CD4-positive, alpha-beta T cell treated with Interleukin-6 at 100 ng/mL for 8 hours (primary cell): ENCODE measurements at places on chromosomes 13 and 19.

DNA sequence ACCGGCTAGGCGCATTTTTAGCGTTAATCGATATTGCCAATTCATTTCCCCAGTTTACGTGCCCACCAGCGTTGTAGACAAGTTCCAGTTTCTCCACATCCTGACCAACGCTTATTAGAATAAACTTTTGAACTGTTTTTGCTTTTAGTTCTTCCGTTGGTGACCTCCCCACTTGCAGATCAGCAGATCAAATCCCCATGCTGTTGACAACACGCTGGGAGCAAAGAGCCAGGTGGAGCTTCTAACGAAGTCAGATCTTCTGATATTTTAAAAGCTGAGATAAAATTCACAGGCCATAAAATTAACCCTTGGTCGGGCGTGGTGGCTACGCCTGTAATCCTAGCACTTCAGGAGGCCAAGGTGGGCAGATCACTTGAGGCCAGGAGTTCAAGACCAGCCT is 21.2 kb downstream of the RCN3 start:
- DNase-seq = no peak

DNA sequence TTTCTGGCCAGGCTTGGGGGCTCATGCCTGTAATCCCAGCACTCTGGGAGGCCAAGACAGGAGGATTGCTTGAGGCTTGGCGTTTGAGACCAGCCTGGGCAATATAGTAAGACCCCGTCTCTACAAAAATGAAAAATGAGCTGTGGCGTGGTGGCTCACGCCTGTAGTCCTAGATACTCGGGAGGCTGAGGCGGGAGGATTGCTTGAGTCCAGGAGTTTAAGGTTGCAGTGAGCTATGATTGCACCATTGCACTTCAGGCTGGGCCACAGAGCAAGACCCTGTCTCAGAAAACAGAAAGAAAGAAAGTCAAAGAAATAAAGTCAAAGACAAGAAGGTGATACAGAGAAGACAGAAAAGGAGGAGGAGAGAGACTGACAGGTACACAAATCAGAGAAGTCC is 2.5 kb upstream of the CACNG6 start:
- no peak for DNase-seq

DNA sequence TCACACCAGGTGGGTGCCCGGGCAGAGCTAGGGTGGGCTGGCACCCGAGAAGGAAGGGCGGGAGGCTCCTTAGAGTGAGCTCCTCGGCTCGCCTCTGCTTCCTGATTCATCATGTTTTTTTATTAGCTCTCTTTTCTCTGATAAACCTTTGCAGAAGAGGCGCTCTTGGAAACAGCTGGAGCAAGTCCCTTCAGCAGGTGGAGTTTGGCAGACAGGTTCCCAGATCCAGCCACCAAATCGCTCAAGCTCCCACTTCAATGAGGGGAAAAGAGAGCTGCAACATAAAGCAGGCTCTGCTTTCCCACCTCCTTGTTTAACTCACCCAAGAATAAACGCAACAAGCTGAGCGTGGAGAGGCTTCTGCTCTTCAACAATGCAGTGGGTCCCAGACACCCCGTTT is 244.8 kb downstream of the TSHZ3 start:
- DNase-seq = no peak

DNA sequence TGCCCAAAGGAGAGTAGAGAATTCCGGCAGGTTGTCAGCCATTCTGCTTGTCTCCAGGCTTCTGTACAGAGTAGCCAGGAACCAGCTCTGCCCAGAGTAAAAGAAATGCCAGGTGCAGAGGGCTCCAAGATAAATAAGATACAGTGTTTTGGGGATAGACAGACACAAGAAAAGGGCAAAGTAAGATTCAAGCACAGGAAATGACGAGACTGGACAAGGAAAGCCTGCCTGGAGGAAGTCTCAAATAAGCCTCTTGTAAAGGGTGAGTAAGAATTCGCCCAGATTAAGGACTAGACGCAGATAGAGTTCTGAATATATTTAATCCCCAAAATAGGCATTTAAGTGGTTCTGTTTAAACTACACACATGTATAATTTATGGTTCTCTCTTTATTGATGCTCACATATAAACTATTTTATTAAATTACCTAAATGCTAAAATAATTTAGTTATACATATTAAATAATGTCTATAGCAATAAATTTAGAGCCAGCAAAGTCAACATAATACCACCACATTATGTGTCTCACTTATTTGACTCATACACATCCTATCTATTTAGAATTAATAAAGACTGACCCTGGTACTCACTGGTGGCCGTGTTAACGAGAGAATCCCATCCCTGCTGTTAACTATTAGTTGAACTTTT is 98.4 kb upstream of the RAP2A start:
- no peak for DNase-seq

- DNase-seq = no peak
These were observed 8.4 kb upstream of the ZNF587 start for GRCh38 chr19:57841122-57841763.

- no peak for DNase-seq
These were observed 76.0 kb downstream of the RASA3 start for GRCh38 chr13:114056205-114057013.

DNA sequence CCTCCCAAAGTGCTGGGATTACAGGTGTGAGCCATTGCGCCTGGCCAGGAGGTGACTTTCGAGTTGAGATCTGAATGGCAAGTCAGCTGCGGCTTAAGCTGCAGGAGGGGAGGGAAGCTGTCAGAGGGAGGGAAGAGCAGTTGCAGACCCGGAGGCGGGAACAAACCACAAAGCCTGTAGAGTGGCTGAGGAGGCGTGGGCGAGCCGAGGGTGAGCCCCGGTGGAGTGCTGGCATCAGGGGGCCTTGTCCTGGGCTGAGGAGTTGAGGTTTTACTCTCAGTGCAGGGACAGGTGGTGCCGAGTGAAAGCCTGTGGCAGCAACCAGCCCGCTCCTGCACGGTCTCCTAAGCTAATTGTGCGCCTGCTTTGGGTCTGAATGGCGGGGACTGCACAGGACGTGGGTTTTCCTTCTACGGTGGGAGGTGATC is 24.2 kb downstream of the PPP1R37 start:
- peak; percentile 34 for DNase-seq

DNA sequence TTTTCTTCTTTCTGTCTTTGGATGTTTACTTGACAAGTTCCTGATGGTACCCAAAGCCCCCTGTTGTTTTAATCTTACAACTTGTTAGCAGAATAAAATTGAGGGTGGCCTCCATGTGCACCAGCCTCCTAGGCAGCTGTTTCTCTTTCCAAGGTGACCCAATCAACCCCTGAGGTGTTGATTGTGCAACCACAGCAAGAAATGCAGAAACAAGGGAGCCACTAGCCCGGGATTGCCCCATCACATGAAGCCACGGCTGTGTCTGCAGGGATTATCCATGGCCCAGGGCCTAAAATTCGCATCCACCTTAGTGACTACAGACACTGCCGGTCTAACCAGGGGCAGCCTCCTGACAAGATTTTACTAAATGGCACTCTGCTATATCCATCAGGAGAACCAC is 14.4 kb downstream of the CEACAM4 start:
- DNase-seq = no peak

DNA sequence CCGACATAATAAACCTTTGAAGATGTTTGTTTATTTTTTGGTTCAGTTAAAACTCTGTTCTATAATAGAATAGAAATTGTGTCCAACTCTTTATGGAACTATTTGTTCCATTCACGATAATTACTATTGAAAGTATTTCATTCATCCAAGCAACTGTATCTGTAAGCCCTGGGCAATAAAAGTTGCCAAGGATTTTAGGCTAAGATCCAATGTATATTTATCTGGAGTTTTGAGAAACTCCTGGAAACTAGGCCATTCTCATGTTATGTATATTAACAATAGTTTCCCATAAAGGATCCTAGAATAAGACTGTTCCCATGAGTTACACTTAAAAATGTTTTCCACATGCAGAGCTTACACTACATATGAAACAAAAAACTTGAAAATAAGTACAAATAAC is 261.6 kb downstream of the SLITRK6 start:
- no peak for DNase-seq

- no peak for DNase-seq
These were observed 6.1 kb downstream of the DENND1C start for GRCh38 chr19:6475321-6476108.

GRCh38 chr13:111424134-111424533 is 103.7 kb downstream of the TEX29 start:
- DNase-seq = no peak

GRCh38 chr13:112101360-112101930 is 34.5 kb downstream of the SOX1 start:
- no peak for DNase-seq

DNA sequence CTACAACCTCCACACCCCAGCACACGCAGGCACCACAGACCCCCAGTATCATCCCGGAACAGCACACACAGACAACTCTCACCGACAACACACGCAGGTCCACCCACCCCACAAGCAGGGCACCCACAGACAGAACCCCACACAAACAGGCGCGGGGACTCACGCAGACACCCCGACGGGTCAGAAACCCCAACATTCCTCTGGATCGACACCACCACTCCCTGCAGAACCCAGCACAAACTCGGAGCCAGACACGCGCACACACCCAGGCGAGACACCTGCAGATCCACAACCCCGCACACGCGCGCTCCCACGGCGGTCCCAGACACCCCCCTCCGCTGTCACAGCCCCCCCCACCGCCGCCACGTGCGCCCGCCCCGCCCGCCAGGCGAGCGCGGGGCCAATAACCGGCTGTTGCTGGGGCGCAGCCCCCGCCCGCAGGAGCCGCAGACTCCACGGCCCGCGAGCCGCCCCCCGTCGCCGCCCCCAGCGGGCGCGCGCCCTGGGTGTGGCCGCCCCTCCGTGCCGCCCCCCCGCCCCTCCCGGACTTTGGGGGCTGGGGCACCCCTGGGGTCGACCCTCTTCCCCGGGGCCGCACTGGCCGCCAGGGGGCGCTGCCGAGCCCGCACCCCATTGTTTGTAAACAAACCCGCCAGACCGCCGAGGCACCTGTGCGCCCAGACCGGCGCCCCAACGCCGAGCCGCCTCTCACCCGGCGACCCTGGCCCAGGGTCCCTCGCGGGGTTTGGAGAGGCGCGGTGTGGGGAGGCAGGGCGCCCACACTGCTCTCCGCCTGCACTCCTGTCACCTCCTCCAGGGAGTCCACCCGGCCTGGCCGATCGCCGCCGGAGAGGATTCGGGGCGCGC is 712 bp downstream of the BBC3 start:
- DNase-seq = peak; percentile 70

DNA sequence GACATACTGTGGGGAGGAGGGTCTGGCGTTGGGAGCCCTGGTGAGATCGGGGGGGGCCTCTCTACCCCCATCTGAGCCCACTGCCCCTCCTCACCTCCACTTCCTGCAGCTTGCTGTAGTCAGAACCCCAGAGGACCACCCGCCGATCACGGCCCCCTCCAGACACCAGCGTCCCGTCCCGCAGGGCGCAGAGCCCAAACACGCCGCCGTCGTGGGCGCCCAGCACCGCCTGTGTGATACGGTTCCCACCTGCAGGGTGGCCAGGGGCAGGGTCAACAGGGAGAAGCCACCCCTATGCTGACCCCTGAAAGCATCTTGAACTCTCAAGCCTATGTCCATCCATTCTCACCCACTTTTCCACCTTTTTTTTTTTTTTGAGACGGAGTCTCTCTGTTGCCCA is 17.8 kb downstream of the EML2 start:
- no peak for DNase-seq

DNA sequence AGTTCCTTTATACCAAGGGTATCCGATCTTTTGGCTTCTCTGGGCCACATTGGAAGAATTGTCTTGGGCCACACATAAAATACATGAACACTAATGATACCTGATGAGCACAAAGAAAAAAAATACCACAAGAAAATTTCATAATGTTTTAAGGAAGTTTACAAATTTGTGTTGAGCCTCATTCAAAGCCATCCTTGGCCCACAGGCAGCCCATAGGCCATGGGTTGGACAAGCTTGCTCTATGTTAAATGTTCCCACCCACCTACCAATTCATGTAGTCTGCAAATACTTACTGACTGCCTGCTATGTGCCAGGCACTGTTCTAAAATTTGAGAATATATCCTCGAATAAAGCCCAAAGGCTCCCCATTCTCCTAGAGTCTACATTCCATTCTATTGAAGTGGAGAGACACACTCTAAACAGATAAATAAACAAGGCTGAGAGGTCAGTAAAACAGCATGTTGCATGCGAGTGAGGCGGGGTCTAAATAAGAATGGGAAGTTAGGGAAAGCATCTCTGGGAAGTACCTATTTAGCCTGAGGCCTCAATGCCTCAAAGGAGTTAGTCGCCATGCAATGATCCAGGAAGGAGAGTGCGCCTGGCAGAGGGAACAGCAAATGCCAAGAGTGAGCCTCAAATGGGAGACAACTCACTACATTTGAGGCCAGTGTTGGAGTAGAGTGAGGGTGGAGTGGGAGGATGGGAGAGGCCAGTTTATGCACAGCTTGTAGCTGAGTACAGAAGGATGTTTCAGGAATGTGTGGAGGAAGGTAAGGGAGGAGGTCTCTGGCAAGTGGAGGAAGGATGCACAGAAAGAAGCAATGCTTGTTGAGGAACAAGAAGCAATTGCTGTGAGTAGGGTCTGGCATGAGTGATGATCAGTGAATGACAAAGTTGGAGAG is 52.5 kb upstream of the CLDN10 start:
- DNase-seq = no peak

DNA sequence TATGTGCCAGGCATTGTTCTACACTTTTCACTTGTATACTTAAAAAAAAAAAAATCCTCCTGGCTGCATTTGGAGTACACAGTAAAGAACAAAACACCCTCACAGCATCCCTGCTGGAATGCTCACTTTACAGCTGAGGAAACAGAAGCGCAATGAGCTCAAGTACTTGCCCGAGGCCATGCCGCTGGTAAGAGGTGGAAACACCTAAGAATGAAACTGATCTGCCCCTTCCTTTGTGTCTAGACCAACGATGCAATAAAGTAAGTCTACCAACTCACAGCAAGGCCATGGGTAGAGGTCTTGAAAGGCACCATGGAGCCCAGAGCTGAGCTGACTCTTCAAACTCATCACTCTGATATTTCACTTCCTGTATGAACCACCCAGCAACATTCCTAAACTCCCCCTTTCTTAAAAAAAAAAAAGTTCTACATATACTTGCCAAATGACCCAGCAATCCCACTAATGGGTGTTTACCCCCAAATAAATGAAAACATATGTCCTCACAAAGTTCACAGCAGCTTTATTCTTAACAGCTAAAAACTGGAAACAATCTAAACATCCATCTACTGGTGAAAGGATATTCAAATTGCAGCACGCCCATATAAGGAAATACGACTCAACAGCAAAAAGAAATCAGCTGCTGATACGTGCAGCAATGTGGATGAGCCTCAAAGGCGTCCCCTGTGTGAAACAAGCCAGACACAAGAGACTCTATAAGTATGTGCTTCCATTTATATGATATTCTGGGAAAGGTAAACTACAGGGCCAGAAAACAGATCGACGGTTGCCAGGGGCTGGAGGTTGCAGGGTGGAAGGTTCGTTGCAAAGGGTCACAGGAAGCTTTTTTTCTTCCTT is 236.6 kb upstream of the MAB21L1 start:
- no peak for DNase-seq

- no peak for DNase-seq
These were observed 4.5 kb downstream of the BICRA start for GRCh38 chr19:47613165-47614020.

GRCh38 chr13:27261396-27261795 is 9.2 kb upstream of the RASL11A start:
- DNase-seq = no peak

- DNase-seq = no peak
These were observed 104.2 kb downstream of the RAP2A start for GRCh38 chr13:97538203-97538602.
